ENCODE measurements at places on chromosomes 3 and 15.

- no peak for DNase-seq
Observed at GRCh38 chr15:64333986-64334929, 21.7 kb downstream of the CSNK1G1 start.

- DNase-seq: no peak
Observed at GRCh38 chr3:51681453-51681852, 10.4 kb downstream of the TEX264 start.

DNA sequence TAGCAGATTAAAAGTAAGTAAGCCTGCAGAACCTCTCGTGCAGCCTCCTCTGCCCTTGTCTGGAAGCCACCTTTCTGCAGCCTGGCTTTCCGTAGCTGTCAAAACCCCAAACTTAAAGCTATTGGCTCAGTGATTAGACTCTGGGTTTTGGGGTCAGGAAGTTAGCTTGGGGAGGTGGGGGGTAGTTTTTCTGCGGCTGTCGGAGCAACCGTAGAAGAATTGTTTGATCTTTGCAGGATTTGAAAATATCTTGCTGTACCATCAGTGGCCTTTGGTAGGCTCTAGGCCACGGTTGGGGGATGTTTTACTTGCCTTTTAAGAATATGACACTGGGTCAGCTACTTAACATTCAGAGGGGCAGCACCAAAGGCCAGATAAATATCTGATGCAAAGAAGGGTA is 88.4 kb upstream of the RASGRP1 start:
- no peak for DNase-seq

- DNase-seq: no peak
Observed at GRCh38 chr3:166510382-166510781, 673.2 kb upstream of the BCHE start.

- DNase-seq: peak; percentile 76
Observed at GRCh38 chr3:189961522-189962161, 159.1 kb downstream of the P3H2 start.

GRCh38 chr3:136929977-136930670 is 27.7 kb upstream of the IL20RB start:
- no peak for DNase-seq

DNA sequence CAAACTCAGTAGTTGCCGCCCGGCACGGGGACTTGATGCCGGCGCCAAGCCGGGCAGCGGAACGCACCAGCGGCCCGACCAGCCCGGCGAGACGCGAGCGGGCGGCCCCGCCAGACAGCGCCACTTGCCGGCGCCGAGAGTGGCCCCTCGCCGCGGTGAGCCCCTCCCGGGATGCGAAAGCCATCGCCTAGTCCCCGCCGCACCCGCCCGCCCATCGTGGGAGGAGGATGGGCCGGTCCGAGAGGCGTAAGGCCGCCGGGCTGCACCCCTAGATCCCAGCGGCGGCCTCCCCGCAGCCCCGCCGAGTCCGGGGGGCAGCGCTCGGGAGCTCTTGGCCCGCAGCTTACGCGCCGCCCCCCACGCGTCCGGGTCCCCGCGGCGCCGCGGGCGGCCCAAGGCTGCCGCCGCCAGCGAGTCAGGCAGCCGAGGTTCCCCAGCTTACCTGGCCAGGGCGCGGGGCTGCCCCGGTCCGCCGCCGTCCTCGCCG is 609 bp downstream of the GOLGA8A start:
- DNase-seq: no peak

DNA sequence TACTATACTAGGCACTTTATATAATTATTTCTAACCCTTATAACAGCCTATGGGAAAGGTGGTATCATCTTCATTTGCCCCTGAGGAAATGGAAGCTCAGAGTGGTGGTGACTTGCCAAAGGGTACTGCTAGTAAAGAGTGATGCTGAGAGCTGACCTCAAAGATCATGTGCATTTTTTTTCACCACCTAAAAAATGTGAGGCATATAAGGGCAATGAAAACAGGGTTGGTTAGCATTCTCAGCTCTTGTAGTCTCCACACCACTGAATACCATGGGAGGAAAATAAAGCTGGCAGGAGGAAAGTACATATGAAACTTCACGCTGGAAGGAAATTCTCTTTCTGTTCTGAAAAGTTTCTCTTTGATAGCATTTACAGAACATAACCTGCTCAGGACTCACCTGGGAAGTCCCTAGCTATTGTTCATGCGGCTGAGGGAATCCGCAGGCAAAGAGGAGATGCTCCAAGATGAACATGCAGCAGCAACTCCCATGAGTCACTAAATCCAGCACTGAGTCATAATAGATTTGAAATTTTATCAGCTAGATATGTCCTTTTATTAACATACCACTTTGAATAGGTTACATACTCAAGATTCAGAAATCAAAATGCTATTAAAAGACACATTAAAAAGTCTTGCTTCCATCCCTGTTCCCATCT is 17.3 kb downstream of the FAIM start:
- no peak for DNase-seq

DNA sequence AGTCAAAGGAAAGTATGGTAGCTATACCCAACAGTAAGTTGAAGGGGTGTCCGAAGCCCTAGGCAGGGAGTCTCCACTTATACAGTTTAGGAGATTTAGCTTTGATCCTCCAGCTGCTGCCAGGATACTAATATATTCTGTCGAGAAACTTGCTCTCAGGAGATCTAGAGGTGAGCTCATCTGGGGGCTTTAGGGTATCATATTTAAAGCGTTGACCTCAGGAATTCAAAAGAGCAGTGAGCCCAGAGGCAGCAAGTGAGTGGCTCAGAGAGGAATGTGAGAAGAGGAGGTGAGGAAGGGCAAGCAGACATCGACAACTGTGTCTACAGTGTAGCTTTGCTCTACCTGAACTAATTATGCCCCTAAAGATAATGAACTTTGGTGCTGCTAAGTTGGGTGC is 245.1 kb upstream of the LRTM1 start:
- no peak for DNase-seq

GRCh38 chr3:191210032-191210431 is 11.0 kb downstream of the OSTN start:
- DNase-seq: no peak

DNA sequence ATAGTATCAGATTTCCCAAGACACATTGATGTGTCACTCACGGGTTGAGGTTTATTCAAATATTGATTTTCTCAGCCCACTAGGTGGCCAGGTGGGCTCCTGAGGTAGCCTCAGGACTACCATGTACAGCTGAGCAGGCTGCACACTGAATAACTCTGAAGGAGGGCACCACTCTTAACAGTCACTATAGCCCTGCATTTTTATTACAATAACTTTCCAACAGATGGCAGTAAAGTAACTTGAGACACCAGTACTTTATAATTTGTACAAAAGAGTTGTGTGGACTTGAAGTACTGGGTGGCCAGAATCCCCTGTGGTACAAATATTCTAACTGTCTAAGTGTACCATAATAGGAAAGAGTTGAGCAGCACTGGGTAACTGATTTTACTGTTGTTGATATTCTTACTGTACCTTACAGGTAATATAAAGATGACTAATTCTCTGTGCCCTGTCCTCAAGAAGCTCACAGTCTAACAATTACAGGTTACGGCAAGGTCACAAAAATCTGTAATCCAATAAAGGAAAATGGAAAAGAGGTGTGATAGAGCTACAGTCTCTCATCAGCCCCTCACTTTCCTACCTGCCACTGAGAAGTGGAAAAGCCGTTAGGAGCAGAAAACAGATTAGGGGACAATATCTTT is 76.0 kb downstream of the ETFA start:
- peak; percentile 35 for DNase-seq

- DNase-seq: no peak
Observed at GRCh38 chr3:196193133-196193735, 18.0 kb downstream of the ZDHHC19 start.

GRCh38 chr15:83249030-83249343 is 35.5 kb downstream of the BNC1 start:
- no peak for DNase-seq

DNA sequence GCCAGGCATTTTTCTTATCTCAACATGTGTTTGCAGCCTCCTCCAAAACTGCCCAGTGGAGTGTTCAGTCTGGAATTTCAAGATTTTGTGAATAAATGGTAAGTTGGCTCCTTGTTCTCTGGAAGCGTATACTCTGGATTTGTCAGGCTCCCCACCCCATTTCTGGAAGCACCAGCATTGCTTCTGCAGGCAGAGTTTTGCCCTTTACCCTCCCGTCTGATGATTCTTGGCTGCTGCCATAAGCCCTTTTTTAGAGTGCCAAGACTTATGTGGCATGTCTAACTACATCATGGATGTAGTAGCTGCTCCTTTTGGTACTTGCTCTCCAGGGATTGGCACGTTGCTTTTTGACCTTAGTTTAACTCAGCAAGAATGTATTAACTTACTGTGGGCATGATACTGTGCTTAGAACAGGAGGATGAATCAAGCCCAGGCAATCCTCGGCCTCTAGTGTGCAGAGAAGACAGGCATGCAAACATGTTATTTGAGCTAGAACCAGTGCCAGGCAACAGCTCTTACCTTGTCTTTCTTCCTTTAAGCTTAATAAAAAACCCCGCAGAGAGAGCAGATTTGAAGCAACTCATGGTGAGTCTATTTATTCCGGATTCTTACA is 8.3 kb downstream of the SNAPC5 start:
- no peak for DNase-seq

DNA sequence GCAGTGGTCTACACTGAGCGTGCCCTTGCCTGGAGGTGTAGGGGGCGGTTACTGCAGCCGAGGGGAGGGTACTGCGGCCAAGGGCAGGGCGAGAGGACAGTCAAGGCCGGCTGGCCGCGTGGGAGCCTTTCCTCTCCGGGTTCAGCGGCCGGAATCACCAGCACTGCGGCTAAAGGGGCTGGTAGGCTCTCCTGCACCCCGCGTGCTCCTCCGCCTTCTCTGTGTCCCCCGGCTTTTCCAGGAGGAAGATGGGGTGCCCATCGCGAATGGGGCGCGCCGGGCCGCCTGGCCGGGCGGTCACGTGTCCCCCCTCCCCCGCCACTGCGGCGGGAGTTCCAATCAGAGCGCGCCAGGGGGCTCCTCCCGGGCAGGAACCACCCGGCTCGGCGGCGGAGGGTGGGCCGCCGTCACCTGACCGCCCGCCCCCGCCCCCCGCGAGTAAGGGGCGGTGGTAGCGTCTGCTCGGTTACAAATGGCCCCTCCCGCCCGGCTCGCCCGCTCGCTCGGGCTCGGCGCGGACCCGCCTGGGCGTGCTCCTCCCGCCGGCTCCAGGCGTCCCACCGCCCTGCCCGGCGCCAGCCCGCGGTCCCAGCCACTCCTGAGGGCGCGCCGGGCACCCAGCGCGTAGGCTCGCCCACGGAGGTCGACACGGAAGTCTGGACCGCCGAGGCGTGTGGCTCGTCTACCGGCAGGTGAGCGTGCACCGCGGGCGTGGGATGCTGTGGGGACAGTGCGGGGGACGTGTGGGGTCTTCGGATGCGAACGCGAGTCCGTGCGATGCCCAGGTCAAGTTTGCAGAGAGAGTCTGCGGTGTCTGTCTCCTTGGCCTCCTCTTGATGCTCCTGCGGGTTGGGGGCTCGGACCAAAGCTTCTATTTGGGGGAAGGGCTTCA is 242.6 kb upstream of the TOPAZ1 start:
- no peak for DNase-seq

DNA sequence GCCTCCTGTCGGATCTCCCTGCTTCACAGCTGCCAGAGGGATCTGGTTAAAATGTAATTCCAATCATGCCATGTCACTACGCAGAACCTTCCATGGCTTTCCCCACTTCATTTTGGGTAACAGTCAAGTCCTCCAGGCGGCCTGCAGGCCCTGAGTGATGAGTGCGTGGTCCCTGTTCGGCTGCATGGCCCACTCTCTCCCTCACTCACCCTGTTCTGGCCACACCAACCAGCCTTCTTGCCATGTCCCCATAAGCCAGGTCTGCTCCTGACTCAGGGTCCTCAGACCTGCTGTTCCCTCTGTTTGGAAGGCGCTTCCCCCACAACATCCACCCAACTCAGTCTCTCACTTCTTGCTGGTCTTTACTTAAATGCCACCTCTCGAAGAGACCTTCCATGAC is 41.6 kb upstream of the LINGO1 start:
- no peak for DNase-seq

GRCh38 chr3:31433679-31433992 is 99.1 kb upstream of the STT3B start:
- no peak for DNase-seq

- no peak for DNase-seq
Observed at GRCh38 chr3:184531626-184532280, 29.8 kb upstream of the EPHB3 start.

DNA sequence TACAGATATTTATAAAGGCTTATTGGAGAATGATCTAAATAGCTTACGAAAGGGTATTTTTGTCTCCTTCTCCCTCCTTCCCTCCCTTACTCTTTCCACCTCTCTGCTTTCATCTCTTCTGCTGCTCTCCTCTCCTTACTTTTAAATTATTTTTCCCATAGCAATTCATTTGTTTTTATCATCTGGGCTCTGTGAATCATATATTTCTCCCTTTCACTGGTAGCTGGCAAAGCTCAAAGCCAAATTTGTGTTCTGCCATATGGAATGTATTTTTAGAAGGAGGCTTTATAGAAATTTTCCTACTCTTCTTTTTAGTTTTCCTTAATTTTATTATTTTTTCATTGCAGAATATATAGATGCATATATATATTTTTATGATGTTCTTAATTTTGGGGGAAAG is 385.8 kb downstream of the C3orf38 start:
- no peak for DNase-seq

DNA sequence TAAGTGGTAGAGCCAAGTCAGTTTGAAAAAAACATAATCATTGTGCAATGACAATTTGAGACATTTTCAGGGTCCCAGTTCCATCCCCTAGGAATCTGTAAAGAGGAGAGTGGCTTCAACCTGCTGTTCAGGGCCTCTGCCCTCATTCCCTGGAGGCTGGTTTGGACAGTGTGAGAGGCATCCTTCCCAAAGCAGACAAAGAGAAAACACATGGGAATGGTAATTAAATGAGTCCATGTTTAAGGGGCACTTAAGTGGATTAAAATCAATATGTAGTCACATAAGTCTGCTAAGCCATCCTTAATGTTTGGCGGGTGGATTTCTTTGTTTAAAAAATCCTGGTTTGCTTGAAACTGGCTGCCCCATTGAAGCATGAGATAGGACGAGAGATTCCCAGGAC is 146.3 kb upstream of the CTDSPL start:
- DNase-seq: no peak

DNA sequence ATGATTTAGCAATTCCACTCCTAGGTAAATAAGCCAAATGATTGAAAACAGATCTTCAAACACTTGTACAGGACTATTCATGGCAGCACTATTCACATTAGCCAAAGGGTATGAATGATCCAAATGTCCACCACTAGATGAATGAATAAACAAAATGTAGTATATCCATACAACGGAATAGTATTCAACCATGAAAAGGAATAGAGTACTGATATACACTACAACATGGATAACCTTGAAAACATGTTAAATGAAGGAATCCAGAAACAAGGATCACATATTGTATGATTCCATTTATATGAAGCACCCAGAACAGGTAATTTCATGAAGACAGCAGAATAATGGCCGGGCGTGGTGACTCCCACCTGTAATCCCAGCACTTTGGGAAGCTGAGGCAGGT is 78.2 kb upstream of the IGF1R start:
- no peak for DNase-seq

- DNase-seq: no peak
Observed at GRCh38 chr3:151101270-151101969, 16.0 kb downstream of the MED12L start.

GRCh38 chr3:191324936-191325335 is 4.3 kb upstream of the CCDC50 start:
- DNase-seq: no peak
